ENCODE measurements at places on chromosomes 1 and 21.

GRCh38 chr1:98322086-98322485, 339.4 kb upstream of the SNX7 start:
- no peak for DNase-seq

- peak; percentile 94 for DNase-seq
Measured at GRCh38 chr1:246569248-246570238, 3.3 kb downstream of the CNST start.

DNA sequence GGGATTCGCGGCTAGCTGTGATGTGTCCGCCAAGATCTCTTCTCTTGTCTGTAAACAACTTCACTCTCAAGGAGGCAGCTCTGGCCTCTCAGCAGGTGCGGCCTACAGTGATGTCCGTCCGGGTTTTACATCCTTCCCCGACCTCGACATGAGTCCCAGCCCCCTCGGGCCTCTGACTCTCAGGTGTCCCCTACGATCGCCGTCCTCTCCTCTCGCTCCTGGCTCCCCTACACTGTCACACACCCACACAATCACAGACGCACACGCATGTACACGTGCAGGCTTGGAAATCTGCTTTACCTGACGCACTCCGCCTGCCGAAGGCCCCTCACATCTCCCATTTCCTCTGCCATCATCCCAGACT, 797 bp upstream of the RSPH1 start:
- DNase-seq, result no peak

DNA sequence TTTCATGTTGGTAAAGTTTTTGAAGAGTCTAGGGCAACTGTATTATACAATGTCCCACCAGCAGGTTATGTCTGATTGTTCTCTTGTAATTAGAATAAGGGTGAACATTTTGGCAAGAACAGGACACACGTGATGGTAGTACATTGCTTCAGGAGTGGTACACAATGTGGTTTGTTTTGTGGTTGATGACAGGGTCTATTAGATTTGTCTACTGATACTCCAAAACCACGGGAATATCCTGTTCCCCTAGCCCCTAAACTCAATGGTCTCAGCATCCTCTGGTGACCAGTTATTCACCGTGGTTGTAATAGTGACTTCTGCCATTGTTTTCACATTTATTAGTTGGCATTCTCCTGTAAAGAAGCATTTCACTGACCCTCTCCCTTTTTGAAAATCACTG, 22.1 kb upstream of the ACTA1 start:
- no peak for DNase-seq

- peak; percentile 1 for DNase-seq
Measured at GRCh38 chr1:240803151-240803550, 191.2 kb upstream of the GREM2 start.

DNA sequence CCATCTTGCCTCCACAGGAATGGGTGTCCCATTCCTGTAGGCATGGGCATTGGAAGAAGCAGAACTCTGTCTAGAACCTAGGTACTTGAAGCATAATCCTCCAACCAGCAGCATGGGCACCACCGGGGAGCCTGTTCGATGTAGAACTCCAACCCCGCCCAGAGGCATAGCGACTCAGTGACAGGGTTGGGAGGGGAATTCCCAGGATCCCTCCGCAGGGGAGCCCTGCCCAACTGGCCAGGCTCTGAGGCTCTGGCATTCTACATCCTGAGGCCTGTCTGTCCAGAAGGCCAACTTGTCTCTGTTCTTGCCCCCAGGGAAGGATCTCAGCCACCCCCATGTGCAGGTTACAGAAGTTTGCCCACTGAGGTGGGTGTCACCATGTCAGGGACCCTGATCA, 38.2 kb downstream of the CACNA1S start:
- no peak for DNase-seq

GRCh38 chr1:65255035-65255655, 54.2 kb upstream of the DNAJC6 start:
- DNase-seq, result no peak

DNA sequence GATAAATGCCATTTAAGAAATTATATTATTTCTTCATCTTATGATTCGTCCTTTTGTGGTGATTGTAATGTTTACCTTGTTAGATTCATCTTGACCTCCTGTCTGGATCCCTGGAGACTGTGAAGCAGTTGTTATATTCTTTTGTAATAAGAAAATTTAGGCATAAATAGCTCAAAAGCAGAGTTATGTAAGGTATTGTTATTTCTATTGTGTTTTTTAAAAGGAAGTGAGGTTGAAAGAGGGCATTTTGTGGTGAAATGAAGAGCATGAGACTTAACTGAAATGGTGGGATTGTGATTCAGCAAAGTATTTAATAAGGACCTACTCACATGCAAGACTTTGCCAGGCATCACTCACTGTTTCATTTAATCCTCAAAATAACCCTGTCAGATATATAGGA, 104.0 kb downstream of the PDE4B start:
- no peak for DNase-seq

DNA sequence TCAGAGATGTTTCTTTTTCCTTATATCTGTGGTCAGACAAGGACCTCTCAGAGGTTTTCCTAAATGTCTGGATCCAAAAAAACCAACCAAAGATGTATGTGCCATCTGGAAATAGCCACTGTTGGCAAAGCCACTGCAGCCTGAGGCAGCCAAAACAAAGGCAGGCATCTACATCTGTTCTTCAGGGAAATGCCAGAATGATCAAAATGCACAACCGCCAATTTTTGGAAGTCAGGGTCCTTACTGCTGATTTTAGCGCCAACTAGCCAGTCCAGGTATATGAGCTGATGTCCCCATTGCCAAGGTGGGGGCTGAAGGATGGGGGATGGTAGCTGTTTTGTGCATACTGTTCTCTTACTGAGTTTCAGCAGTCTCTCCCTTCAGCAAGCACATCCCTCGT, 45.9 kb downstream of the SYT14 start:
- no peak for DNase-seq

DNA sequence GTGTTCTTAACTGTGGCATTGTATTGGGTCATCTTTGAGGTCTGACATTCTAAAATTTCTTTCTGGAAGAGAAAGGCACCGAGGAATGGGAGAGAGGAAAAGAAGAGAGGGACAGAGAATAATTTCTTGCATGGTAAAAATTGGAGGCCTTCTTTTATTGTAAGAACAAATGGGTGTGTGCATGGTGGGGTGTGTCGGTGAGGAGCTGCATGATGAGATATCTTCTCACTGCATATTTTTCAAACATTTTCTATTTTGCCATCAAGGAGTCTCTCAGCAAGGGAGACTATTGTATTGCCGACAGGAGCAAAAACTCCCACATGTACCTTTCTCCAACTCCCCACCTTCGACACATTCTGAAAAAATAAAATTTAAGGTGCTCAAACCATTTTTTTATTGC, 6.5 kb upstream of the CTSE start:
- DNase-seq, result no peak
